ENCODE measurements at places on chromosomes 2 and 18.

DNA sequence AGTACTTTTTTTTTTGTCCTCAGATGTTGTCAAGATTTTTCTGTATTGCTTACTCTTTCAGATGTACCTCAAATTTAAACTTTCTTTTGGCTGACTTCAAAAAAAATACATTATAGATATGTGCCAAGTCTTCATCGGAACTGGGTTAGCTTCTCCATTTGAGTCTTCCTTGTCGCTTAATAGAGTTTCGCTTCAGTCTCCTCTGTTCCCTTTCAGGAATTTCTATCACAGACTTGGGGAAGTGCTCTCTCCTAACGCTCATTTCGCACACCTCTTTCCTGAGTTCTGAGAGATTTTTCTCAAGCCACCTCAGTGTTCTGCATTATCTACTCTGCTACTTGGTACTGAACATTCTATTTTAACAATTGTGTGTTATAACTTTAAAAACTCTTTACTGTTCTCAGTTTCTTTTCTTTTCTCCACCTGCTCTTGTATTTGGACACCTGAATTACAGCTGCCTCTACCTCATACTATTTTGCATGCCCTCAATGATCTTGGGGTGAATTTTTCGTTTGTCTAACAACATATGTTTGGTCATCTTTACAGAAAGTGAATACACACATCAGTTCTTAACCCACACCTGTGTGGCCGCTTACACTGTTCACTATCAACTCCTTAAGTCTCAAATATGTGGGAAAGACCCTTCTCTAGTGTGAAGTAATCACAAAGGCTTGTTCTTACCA lies 16.5 kb downstream of the PTPN2 start:
- DNase-seq = no peak

GRCh38 chr2:20300656-20301055 lies 50.0 kb downstream of the PUM2 start:
- no peak for DNase-seq

- DNase-seq = no peak
Measured at GRCh38 chr2:42961385-42961811, 169.0 kb upstream of the HAAO start.

- DNase-seq = no peak
Measured at GRCh38 chr2:238771218-238771617, 76.7 kb upstream of the TWIST2 start.

DNA sequence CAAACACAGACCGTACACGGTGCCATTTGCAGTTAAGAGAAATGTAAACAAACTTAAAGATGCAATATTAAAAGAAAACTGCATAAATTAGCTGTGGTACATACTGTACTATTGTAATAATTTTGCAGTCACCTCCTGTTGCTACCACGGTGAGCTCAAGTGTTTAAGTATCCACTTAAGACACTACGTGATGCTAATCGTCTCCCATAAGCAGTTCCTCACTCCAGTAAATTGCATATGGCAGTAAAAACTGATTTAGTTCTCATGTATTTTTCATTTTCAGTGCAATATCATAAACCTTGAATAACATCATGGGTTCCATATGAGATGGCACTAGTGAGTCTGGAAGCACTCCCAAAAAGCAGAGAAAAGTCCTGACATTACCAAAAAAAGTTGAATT lies 14.4 kb downstream of the CLEC4F start:
- no peak for DNase-seq

- DNase-seq = no peak
Measured at GRCh38 chr2:219598308-219599078, 836 bp downstream of the STK11IP start.

- DNase-seq = no peak
Measured at GRCh38 chr2:35819033-35819432, 536.5 kb upstream of the CRIM1 start.
